Stimulated activated naive CD4-positive, alpha-beta T cell (primary cell): ENCODE measurements at places on chromosomes 2 and 18.

GRCh38 chr2:79649531-79649930 is 136.7 kb downstream of the CTNNA2 start:
- DNase-seq, result no peak

DNA sequence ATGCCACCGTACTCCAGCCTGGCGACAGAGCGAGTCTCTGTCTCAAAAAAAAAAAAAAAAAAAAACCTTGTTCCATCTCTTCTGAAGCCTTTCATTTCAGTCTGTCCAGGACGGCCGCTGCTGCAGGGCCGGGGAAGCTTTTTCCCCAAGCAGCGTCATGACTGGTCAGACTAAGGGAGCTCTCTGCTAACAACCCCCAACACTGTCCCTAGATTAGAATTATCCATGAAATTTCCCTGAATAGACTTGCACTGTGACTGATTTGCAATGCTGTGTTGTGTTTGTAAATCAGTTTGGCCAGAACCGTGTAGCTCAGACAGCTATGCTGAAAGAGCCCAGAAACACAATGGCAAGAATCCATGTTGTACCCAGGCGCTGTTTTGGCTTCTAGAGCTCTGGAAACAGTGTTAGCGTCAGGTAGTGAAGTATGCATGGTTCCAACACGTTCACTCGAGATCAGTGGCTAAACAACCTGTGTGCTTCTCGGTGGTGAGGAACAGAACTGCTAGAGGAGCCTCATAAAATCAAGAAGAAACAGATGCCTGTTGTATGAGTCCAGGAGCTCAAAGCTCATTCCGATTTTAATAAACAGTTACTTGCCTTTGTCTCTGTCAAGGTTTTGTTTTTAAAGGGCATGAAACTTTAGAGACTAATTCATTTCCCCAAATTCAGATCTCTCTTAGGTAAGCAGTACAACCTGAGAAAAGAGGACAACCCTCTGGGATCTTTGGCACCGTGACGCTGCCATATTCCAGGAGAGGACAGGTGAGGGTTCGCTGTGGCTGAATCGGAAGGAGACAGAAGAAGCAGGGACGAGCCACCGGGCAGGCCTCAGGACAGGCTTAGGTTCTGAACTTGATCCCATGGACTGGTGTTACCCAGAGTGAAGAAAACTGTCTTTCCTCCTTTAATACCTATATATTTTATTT is 43.5 kb downstream of the GORASP2 start:
- DNase-seq, result no peak

DNA sequence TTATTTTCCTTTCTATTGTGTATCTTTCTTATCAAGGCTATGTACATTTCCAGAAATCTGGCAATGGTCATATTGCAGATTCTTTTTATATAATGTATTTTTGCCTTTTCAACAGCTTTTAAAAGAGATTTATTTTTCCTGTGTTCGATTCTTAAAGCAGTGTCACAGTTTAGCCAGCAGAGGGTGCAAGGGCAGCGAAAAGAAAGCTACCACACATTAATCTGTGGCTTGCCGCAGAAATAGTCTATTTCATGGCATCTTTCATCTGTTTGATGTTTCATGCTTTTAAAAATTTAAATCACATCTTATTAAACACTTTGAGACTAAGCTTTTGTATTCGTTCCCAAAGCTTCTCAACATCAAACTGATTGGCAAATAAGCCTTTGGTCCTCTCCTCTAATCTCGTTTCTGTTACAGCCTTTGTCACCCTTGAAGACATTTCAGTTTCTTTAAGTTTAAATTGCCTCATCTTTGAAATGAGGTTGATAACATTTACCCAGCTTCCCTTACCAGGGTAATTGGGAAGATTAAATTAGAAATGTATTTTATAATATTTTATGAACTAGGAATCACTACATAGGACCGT is 73.3 kb downstream of the PIK3C3 start:
- no peak for DNase-seq

DNA sequence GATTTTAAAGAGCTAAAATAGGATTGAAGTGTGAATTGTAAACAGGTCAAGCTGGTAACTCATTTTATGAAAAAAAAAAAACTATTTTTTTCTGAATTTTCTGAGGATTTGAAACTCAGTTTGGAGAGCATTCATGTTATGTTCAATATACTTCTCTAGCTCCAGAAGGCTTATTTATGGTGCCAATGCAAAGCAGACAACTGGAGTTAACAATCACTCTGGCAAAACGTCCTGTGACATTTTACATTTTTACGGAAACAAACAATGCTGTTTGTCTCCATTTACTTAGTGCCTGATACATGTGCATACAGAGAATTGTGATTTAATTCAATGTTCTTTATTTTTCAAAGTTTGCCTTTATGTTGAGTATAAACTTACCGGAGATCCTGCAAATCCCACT is 96.0 kb downstream of the COL5A2 start:
- no peak for DNase-seq

DNA sequence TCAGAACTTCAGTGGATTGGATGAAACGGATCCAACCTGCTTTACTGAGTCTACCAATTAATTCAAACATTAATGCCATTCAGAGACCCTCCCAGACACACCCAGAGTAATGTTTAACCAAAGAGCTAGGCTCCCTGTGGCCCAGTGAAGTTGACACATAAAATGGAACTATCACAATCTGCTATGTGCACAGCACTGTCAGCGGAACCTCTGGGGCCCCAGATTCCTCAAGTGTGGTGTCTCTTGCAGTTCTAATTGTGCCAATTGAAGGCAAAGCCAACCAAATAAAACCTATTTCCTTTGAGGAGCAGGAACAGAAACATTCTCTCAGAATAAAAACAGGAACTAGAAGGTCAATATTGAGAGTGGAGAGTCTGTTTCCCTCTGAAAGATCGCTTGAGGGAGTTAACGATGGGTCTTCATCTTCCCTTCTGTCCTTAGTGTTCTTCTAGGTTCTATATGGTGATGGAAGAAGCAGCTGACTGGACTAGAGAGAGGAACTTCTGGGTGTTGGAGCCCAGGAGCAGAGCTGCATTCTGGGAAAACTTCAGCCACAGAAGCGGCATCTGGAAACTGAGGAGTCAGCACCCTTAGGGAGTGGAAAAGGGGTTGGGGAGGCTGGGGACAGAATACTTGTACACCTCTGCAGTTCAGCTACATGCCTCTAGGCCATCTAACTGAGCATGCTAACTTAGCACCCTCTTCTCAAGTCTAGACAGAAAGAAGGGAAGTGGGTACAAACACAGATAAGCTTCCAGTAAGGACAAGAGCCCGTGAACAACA is 174.4 kb upstream of the FBXO11 start:
- DNase-seq, result no peak
